ENCODE measurements at places on chromosomes 7 and 10. TPM values are rescaled to one million over a fixed set of nuclear protein-coding genes. Genes with fewer than 3 reads are reported as not detected.

Gene GPR141
- total RNA-seq = not detected

Gene GIMAP2
- total RNA-seq = 3.9 TPM

Gene ECD
- 14.8 TPM for total RNA-seq

Gene GALNT11
- total RNA-seq = 54.4 TPM

Gene ARMC3
- 0.52 TPM for total RNA-seq

Gene C10orf53
- total RNA-seq = not detected

Gene GTF2IRD1
- 11.2 TPM for total RNA-seq

Gene CHRM2
- not detected for total RNA-seq

Gene KCND2
- 0.52 TPM for total RNA-seq

Gene IKZF5
- total RNA-seq = 10.4 TPM

Gene GPNMB
- 17.5 TPM for total RNA-seq

Gene CYREN
- total RNA-seq = 40.5 TPM

Gene ZNF853
- total RNA-seq = 11.2 TPM

Gene NKX1-2
- total RNA-seq = not detected

Gene IFIT1B
- not detected for total RNA-seq

Gene CCT6A
- total RNA-seq = 75.8 TPM

Gene GPR37
- total RNA-seq = 5.7 TPM

Gene DUSP5
- 9.2 TPM for total RNA-seq

Gene EN2
- not detected for total RNA-seq

Gene MYL10
- not detected for total RNA-seq

Gene TMEM184A
- 21.0 TPM for total RNA-seq

Gene GSTO1
- total RNA-seq = 65.9 TPM

Gene SPDYE17
- total RNA-seq = not detected

Gene PGAM2
- not detected for total RNA-seq

Gene CTBP2
- total RNA-seq = 32.0 TPM

Gene CDC14C
- total RNA-seq = not detected

Gene CPXM2
- total RNA-seq = 4.2 TPM

Gene CNNM1
- total RNA-seq = 1.3 TPM

Gene AASS
- total RNA-seq = 37.9 TPM

Gene RINT1
- total RNA-seq = 33.0 TPM

Gene FAM237B
- not detected for total RNA-seq

Gene SLC39A12
- total RNA-seq = not detected

Gene HTR7
- not detected for total RNA-seq

Gene BICC1
- 35.3 TPM for total RNA-seq

Gene FOXK1
- total RNA-seq = 17.6 TPM

Gene IDI2
- not detected for total RNA-seq

Gene PLAU
- total RNA-seq = 4.3 TPM

Measured in body of pancreas (tissue), 4 donors.